Mucosa of descending colon (tissue), 3 donors: ENCODE measurements at places on chromosomes 6 and 20.

GRCh38 chr6:164247106-164247505, 832.6 kb downstream of the QKI start:
- no peak for DNase-seq

- no peak for DNase-seq
Observed at GRCh38 chr6:156857573-156857972, 80.4 kb downstream of the ARID1B start.

- no peak for DNase-seq
Observed at GRCh38 chr6:15343490-15344191, 97.8 kb downstream of the JARID2 start.

DNA sequence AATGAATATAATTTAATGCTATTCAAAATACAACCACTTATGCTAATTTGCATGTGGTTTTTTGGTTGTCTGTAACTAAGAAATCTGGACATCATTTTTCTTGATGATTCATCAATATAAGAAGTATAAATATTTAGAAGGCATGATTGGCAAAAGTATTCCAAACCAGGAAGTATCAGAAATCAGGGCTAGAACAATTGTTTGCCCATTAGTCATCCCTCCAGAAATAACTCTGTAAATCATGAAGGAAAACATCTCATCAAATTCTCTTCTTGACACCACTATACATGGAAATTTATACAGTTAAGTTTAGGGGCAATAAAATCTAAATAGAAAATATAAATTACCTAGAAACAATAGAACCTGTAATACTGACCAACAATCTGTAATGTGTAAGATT, 554.7 kb upstream of the HS3ST5 start:
- DNase-seq, result no peak

DNA sequence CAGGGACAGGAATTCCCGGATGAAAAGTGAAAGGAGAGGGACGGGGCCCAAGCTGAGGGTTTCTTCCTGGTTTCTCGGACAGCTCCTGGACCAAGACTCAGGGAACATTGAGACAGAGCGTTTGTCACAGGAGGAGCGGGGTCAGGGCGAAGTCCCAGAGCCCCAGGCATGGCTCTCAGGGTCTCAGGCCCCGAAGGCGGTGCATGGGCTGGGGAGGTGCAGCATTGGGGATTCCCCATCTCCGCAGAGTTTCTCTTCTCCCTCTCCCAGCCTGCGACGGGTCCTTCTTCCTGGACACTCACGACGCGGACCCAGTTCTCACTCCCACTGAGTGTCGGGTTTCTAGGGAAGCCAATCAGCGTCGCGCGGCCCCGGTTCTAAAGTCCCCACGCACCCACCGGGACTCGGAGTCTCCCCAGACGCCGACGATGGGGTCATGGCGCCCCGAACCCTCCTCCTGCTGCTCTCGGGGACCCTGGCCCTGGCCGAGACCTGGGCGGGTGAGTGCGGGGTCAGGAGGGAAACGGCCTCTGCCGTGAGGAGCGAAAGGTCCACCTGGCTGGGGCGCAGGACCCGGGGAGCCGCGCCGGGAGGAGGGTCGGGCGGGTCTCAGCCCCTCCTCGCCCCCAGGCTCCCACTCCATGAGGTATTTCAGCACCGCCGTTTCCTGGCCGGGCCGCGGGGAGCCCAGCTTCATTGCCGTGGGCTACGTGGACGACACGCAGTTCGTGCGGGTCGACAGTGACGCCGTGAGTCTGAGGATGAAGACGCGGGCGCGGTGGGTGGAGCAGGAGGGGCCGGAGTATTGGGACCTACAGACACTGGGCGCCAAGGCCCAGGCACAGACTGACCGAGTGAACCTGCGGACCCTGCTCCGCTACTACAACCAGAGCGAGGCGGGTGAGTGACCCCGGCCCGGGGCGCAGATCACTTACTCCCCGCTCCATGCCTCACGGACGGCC, 54.6 kb upstream of the POLR1H start:
- DNase-seq, result peak; percentile 44

DNA sequence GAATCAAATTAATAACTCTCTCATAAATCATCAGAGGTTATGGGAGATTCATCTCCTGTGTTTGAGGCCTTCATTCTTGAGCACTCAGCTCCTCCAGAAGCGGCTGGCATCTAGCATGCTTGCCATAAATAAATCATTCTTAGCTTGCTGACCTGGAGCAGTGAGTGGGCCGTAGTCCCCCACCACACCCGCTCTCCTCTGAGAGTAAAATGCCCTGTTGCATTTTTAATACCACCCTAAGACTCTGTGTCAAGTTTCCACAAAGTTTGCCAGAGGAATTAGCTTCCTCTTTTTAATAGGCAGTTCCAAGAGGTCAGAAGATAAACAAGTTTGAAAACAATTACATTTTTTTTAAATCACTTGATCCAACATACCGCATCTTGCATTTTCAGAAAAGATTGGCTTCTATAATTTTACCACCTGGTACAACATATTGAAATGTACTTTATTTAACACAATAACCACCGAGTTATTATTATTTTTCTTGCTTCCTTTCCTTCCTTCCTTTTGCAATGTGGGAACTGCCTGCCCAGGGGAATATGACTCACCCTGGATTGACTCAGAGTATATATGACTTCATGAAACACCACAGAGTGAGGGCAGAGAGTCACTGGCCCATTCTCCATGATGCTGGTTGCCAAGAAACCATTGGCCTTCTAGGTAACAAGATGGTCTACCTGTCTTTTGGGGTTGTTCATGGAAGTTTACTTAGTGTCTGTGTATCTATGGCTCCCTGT, 29.4 kb upstream of the CLIC5 start:
- no peak for DNase-seq

DNA sequence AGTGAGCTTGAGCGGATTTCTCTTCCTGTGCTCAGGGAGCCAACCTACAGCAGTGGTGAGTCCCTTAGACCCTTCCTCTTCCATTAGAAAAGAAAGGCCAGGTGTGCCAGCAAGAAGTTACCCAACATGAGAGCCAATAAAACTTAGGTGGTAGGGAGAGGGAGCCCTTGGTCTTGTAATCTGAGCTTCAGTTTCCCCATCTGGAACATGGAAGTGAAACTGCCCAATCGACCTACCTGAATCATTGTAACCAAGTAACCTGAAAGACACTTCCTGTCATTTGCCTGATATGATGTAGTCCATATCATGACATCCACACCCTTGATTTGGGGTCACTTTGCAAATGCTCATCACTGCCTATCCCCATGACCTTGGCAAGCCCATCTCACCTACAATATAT, 66.4 kb downstream of the MDGA1 start:
- no peak for DNase-seq

- no peak for DNase-seq
Observed at GRCh38 chr6:8389036-8389818, 46.1 kb downstream of the SLC35B3 start.
